D341Med (cell line): ENCODE measurements at places on chromosomes 12 and 14.

DNA sequence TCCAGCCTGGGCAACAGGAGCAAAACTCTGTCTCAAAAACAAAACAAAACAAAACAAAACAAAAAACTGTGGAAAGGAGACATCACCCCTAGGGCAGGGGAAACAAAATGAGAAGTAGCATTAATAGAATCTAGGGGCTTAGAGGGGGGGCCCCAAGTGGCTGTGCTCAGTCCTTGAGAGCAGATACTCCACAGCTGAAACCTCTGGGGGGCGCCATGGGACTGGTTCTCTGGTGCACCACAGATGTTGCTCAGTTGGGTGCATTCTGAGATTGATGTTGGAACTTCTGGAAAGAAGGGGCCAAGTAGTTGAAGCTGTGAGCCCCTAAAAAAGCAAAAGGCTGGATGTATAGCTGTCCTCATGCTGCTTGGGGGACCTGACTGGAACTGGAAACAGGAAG, 11.8 kb upstream of the SYNE2 start:
- peak; percentile 24 for DNase-seq

- DNase-seq, result no peak
Measured at GRCh38 chr12:4133636-4134447, 139.7 kb upstream of the CCND2 start.

GRCh38 chr14:25929881-25930615, 667.8 kb downstream of the NOVA1 start:
- no peak for DNase-seq

DNA sequence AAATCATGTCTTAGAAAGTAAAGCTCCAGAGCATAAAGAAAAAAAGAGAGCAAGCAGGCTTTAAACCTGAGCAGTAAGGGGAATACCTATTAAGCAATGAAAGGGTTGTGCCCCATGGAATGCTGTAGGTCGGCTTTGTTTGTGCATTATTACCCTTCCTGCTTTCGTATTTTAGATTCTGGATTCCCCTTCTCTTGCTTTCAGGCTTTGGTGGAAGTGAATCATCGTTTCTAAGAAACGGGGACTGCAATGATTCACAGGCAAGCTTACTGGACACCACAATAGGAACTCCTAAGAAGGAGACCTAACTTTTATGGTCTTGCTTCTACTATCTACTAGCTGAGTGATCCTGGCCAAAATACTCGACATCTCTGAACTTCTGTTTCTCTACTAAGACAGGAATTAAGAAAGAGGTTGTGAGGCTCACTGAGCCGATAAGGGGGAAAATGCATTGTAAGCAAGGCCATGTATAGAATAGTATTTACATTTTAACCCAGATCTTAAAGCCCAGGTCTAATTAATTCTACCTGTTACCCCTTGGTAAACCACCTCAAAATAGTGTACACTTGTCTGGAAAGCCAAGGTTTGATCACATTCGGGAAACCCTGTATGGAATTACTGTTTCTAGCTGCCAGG, 1.2 kb upstream of the BMAL2 start:
- DNase-seq, result no peak

GRCh38 chr14:56008150-56008549, 110.1 kb upstream of the PELI2 start:
- DNase-seq, result no peak

DNA sequence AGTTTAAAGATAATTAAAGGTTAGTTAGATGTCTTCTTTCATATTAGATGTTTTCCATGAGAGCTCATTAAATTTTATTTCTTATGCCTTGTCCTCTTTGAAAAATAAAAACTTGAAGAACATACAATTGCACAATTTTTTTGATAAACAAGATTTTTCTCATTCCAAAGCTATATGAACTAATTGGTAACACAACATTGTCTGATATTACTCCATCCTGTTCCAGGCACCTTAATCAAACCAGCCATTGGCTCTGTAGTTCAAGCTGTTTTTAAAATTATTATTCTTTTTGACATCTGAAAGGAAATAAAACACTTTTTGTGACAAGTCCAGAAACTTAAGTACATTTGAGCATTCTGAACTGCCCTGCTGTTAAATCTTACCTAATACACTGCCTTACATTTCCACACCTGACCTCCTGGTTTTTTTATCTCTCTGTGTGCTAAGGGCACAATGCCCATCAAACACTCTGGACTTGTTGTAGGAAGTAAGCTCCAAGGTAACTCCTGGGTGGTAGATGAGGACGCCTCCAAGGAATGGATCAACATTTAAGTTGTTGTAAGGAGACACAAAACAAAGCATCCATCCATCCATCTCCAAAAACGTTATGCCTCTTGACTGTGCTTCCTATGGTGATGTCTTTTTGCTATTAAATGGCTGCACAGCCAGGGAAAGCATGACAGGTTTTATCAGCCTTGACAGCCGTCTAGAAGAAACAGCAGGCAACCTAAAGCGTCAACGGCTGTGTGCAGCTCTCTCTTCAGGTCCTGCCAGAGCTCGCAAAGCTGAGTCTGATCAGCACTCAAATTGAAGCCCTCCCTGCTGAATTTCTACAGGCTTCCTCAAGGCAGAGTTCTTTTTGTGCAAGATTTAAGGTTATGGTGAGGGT, 449.9 kb upstream of the FLRT2 start:
- no peak for DNase-seq

- DNase-seq, result no peak
Measured at GRCh38 chr12:47747126-47747525, 11.6 kb downstream of the RAPGEF3 start.

- DNase-seq, result no peak
Measured at GRCh38 chr14:61472011-61472672, 150.8 kb downstream of the PRKCH start.

DNA sequence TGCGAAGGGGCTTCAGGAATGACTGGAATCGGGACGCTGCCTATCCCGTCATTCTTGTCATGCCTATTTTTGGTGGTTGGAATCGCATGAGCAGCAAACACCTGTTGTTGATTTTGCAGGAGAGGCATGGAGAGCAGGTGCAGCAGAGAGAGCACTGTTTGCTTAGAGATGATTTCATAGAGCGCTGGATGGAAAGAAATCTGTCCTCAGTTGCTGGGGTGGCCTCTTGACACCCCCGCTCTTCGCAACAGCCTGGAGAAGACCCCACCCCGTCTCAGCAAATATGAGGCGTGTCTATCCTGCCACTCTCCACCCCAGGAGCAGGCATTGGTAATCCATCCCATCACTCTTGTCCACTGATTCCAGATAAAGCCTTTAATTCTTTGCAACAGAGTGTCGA, 19.3 kb upstream of the NCOR2 start:
- no peak for DNase-seq

GRCh38 chr12:19002216-19002615, 127.3 kb upstream of the PLEKHA5 start:
- DNase-seq, result no peak

DNA sequence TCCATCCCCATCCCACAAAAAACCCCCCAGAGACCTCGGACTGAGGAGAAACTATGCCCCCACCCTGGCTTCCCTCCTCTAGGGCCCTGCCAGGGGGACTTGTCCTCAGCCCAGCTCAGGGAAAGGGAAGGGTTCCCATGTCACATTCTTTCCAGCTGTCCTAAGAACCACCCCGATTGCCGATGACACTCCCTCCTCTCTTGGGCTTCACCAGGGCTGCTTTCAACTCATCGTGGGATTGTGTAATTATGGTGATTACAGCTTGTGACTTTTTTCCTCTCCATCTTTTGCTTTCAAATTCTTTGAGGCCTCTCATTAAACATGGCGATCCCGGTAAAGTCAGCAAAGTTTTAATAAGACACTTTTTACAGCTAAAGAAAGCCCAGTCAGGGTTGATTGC, 344.0 kb downstream of the DPF3 start:
- no peak for DNase-seq

DNA sequence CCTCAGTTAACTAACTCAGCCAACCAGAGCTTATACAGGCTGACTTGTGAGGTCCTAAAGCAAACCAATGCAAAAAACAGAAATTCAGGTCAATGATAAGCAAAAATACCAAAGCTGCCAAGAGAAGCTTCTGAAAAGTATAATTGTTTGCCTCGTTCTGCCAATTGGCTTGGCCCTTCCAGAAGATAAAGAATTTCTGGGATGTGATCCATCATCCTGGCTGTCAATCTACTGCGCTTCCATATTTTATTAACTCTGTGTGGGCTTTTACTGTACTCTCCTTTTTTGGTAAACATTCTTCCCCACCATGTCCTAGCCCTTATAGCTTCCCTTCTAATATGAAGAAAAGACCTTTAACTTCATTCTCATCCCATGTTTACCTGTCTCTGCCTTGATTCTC, 387.9 kb downstream of the TMEM117 start:
- DNase-seq, result no peak

GRCh38 chr14:68911594-68912227, 67.4 kb downstream of the ACTN1 start:
- peak; percentile 91 for DNase-seq

DNA sequence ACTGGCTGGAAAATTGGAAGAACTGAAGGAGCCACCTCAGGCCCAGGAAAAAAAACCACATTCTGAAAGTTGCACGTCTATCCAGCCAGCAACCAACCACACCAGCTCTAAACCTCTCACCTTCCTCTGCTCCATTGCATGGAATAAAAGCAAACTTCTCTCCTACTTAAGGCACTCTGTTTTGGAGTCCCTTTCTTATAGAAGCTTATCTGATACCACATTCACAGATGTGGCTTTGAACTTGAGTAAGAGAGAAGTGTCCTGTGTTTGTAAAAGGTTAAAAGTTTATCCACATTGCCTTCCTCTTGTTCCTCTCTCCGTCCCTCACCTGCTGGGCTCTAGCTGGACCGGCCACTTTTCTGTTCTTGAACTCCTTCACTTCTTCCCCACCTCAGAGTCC, 99.6 kb upstream of the PLXNC1 start:
- no peak for DNase-seq

DNA sequence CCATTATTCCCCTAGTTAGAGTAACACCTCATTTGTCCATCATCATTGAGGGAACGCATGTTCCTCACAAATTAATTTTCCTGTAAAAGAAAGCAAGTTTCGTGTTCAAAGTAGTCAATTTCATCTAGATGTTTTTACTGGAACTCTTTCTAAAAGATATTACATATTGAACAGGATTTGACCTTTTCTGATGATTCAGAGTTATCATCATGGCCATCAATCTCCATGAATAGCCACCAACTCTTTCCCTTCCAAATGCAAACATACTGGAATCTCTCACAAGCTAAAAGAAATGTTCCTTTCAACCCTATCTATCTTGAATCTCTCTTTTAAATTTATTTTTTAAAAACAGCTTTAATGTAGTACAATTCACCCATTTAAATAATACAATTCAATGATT, 263.1 kb upstream of the FAR2 start:
- DNase-seq, result no peak

DNA sequence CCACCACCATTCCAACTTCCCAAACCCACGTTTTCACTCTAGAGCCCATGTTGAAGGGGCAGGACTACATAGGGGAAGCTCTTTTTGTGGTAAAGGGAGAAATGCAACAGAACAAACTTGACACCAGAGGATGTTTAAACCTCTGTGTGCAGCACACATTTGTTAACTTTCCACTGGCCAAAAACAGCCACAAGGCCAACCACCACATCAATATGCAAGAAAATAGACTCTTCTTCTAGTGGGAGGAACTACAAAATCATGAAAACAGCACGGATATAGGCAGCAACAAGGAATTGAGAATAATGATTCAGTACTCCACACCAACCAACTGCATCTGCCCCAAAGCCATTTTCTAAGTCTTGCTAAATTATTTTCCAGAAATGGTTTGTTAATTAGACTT, 66.3 kb upstream of the CEP83 start:
- DNase-seq, result no peak

DNA sequence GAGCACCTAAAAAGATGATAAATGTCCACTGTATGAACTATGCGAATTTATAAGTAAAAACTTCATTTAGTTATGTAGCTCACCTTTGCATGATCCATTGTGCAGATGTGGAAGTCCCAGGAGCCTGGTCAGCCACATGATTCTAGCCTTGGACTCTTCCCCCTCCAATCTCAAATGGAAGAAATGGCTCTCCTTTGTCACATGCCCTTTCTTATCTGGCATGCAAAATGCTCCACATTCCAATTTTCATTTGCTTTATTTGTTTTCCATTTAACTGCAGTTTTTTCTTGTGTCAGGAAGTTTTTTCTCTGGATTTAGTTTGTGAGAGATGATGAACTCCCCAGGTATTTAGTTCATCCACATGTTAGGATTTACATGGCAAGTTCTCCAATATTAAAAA, 73.8 kb downstream of the DYRK2 start:
- no peak for DNase-seq
